ENCODE measurements at places on chromosomes 7 and 10.

DNA sequence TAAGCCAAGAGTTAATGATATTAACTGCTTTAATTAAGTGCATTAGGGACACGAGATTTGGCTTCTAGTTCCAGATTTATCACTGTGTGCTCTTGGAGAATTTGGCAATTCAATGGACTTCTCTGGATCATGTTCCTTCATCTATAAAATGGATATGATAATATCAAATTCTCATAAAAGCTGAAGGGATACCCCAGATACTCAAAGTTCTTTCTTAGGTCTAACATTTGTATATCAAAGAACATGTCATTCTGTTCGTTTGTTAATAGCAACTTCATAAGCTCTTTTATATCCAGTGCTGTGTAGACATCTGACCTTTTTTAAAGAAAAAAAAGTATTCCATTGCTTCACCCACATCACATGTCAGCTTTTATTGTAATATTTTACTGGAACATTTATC lies 54.6 kb upstream of the HDAC9 start:
- DNase-seq, result no peak

DNA sequence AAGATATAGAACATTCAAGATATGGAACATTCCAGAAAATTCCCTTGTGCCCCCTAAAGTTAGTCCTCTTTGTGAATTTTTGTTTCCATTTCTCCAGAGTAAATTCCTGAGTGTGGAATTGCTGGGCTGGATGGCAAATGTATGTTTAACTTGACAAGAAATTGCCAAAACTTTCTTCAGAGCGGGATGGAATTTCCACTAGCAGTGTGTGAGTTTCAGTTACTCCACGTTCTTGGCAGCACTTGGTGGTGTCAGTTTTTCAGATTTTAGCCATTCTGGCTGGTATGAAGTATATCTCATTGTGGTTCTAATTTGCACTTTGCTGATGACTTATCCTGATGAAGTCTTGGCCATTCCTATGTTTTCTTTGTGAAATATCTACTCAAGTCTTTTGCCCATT lies 71.2 kb downstream of the MGMT start:
- DNase-seq, result no peak

- DNase-seq, result no peak
Observed at GRCh38 chr7:45897042-45897690, 8.9 kb downstream of the IGFBP1 start.

GRCh38 chr10:18233775-18234174 lies 93.6 kb downstream of the CACNB2 start:
- no peak for DNase-seq

DNA sequence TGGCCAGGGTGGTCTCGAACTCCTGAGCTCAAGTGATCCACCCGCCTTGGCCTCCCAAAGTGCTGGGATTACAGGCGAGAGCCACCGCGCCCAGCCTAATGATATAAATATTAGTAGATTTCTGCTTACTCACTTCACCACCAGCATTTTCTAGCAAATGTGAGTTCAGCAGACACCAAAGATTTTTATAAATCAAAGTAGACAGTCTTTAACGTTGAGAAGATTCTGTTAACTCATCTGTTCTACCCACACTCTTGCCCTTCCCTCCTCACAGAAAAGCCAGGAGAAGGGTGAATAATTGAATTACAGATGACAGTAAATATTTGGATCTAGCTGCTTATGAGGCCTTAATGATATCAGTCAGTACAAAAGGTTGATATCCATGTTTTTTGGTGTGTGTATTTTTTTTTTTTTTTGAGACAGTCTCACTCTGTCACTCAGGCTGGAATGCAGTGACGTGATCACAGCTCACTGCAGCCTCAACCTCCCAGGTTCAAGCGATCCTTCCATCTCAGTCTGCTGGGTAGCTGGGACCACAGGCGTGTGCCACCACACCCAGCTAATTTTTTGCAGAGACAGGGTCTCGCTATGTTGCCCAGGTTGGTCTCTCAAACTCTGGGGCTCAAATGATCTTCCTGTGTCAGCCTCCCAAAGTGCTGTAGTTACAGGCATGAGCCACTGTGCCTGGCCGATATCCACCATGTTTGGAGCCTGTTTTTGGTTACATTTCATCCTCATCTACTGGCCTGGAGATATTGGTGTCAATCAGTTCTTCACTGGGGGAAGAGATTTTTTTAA lies 120.5 kb downstream of the CUX1 start:
- DNase-seq, result no peak
